ENCODE measurements at places on chromosomes 7 and 10.

DNA sequence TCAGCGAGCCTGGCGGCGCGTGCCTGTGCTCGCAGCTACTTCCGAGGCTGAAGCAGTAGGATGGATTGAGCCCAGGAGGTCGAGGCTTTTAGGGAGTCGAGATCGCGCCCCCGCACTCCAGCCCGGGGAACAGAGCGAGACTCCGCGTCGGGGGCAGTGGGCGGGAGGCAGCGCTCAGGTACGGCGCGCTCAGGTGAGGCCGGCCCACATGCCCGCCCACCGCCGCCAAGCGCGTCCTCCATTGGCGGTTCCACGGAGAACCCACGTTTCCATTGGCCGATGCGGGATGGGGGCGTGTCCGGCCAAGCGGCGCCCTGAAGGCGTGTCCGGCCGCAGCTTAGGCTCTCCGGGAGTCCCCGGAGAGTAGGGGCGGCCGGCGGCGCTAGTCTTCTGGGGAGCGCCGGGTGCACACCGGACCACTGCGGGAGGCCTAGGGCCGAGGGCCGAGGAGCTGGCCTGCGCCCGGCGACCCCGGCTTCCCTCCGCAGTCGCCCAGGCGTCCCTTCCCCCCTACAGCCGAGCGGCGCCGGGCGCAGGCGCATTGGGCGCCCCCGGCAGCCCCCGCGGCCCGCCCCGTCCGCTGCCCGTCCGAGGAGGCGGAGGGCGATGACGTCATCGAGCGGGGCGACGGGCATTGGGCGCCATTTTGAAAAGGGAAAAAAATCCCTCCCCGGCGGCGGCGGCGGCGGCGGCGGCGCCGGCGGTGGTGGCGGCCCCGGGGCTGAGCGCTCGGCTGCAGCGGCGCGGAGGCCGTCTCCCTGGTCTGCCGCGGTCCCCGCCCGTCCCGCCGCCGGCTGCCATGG lies at the start of gene PPP2R2D:
Gene PPP2R2D, plus strand, starts transcription at position 659 of the 803 bp plus-strand sequence. Its CDS starts 141 bp downstream, at position 800.
- DNase-seq: peak; percentile 71

DNA sequence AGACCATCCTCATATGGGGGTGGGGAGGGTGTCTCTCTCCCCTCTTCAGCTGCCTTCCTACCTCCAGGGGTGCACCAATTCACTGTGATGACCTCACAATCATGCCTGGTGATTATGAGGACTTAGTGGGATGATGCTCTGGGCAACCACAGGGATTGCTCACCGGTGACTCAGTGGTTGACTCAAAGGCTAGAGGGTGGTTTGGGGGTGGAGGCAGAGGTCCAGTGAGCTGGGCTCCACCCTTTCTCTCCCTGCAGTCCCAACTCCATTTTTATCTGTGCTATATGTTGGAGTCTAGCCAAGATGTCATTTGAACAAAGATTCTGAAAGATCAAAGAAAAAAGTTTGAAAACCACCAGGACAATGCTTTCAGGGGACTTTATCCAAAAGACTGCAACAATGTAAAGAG lies 286.9 kb downstream of the KCNMA1 start:
- peak; percentile 3 for DNase-seq

DNA sequence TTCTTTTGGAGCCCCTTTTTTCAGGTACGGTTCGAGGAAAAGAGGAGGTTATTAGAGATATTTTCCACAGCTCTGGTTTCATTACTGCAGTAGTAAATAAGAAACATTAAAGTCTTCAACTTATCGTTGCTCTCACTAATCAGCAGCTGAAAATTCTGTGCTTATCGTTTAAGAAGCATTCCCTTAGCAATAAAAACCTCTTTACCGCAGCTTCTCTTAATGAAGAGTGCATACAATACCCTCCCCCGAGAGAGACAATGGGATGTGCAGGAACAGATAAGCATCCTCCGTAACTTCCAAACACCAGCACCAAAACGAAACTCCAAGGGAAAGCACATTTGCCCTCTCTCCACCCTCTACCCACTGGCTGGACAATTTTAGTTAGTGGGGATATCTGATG lies 384.5 kb downstream of the NEBL start:
- no peak for DNase-seq

DNA sequence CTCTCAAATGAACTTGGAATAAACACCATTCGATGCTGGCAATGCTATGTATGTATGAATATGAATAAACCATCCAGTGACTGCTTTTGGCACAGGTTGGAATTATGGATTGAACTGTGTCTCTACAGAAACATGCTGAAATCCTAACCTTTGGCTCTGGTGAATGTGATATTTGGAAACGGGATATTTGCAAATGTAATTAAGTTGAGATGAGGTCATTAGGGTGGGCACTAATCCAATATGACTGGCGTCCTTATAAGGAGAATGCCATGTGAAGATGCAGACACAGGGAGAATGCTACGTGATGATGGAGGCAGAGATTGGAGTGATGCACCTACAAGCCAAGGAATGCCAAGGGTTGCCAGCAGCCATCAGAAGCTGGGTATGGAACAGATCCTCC lies 3.4 kb upstream of the ACTR3B start:
- DNase-seq: no peak

Data from GM12864 (cell line).